ENCODE measurements at places on chromosomes 6 and 20. TPM values are rescaled to one million over a fixed set of nuclear protein-coding genes. Genes with fewer than 3 reads are reported as not detected.

- peak; percentile 92 for DNase-seq
Observed at GRCh38 chr20:25042531-25043498, 15.1 kb downstream of the ACSS1 start.

TIAM2 gene
- total RNA-seq: 7.8 TPM

ENPP3 gene
- 0.44 TPM for total RNA-seq

ZNF334 gene
- 4.3 TPM for total RNA-seq

GRCh38 chr6:87068795-87069194 is 26.1 kb downstream of the CGA start:
- no peak for DNase-seq

PACSIN1 gene
- not detected for total RNA-seq

PLA2G7 gene
- total RNA-seq: 19.6 TPM

- DNase-seq: no peak
Observed at GRCh38 chr6:141056945-141057625, 1075.6 kb upstream of the GJE1 start.

PRSS35 gene
- total RNA-seq: 4.0 TPM

DOP1A gene
- 22.4 TPM for total RNA-seq

OPN5 gene
- total RNA-seq: not detected

SIRPA gene
- 102 TPM for total RNA-seq

GRCh38 chr20:35511814-35512420 is 17.5 kb downstream of the C20orf173 start:
- peak; percentile 22 for DNase-seq

Data from left lung (tissue), 14 donors.